ENCODE measurements at places on chromosomes 6 and 20.

DNA sequence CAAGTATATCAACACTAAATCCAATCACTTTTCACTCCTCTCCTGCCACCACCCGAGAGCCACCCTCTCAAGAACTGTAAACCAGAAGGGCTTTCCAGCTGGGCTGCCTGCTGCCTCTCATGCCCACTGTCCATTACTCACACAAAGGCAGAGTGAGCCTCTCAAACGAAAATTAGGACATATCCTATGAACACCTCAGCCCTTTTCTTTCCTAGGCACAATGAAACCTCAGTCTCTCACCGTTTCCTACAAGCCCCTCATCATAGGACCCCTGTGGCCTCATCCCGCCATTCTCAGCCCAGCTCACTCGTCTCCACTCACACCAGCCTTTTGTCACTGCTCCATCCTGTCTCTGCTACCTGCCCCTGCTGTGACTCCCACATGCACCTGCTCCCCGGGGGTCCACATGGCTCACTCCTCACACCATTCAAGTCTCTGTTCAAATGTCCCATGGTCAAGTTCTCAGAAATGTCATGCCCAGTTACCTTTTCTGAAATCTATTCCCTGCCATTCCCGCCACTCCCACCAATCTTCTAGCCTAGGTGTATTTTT is 7.4 kb downstream of the HLA-F start:
- no peak for DNase-seq

DNA sequence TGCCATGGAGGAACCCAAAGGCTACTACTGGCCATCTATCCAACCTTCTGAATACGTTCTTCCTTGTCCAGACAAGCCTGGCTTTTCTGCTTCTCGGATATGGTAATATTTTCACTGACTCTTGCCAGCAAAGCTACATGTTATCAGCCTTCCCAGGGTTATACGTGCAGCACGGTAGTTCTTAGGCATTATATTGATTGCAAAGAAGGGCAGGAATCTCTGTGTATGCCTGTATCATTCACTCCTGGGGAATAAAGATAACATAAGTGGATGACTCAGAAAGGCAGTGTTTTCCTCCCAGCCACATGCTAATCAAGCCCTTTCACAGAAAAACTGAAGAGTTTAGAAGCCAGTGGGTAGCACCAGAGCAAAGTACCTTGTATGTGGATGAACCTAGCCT is 98.7 kb downstream of the ADGRG6 start:
- no peak for DNase-seq

DNA sequence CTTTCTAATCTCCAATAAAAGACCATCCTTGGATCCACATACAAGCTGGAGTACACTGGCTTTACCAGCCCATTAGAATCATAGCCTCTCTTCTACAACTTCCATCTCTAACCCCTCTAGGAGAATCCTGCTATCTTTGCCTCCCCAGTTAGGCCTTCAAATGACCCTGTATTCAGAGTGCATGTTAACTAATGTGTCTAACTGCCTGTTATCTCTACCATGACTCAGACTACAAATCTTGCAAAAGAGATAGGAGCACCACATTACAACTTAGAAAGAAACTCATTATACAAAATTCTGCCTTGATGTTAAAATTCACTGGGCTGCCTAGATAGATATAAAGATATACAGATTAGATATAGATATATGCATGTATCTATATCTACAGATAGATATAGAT is 28.2 kb downstream of the GPR63 start:
- DNase-seq, result no peak

GRCh38 chr20:41046716-41047115 is 18.1 kb downstream of the TOP1 start:
- no peak for DNase-seq

DNA sequence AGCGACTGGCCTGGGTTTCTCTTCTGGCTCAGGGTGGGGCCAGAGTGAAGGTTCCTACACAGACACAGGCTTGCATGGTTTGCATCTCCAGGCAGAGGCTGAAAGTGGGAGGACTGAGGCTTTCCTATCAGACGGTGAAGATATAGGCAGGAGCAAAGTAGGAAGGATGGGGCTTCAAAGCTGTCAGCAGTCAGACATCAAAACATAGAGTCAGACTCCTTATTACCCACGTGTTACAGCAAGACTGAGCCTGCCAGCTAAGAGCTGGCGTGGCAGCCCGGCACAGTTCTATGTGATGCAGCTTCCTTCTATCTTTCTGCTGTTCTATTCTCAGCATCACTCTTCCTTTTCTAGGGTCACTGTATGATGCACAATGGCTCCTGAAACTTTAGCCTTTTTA is 445.1 kb downstream of the DOK5 start:
- DNase-seq, result no peak

DNA sequence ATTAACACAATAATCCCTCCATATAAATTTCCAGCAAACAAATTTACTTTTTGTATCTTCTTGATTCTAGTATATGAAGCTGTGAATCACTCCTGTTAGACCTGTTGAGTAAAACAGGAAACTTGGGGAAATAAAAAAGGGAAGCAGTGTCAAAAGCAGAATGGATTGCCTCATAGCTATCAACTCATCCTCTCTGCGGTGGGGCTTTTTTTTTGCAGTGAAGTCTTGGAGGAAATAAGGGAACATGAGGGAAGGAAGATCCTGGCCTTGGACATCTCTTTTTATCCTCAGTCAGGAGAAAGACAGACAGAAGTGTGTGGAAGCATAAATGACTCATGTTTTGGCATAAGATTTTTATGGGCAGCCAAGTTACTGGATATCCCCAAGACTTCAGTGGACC is 332.5 kb downstream of the TFAP2A start:
- peak; percentile 96 for DNase-seq

DNA sequence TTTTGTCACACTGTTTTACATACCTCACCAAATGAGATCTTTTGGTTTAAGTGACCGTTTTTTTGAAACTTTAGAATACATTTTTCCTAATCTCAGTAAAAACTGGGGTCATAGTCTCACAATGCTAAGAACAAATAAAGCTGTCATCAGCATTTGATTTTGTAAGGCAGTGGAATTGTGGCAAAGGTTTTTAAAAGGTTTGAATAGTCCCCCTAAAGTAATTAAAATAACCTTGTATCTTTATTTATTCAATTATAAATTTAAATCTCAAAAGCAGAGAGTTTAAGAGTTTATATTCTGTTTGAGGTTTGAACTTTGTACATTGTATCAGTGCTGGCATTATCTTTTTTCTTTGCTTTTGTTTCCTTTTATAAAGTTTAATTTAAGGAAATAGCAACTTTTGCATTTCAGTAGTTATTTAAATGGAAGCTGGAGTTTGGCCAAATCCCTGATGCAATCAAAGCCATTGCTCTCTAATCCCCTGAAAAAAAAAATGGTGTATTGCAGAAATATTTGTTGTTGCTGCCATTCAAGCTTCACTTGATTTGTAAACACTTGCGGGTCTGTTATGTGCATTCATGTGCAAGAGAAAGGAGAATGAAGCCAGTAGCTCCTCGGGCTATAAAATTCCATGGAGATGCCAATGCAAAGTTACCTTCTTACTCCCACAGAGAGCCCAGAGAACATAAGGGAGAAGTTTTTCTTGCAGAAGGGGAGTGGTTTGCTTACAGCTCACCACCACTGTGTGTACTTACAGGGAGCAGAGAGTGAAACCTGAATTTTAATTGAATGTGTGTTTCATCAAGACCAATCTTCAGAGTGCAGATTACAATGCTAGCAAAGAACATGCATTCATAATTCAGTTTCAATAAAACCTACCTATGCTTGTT is 391.8 kb downstream of the ARHGAP18 start:
- DNase-seq, result no peak

GRCh38 chr6:166691746-166692145 is 64.7 kb upstream of the RPS6KA2 start:
- DNase-seq, result no peak

DNA sequence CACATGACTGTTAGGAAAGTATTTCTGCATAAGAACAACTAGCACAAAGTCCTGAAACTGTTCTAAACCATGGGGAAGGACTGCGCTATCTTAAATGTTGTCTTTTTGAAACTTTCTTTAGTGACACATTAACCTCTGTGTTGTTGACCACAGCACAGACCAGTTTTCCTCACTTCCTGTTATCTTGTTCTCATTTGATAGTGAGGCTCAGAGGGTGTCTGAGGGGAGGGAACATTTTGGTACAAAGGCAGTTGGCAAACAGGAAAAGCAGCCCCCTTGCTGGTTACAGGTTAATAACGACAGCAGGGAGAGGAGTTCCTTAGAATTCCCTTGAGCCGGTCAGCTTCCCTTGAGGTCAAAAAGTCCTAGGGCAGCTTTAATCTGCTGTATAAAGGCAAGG is 143.5 kb upstream of the BMP2 start:
- DNase-seq, result no peak

DNA sequence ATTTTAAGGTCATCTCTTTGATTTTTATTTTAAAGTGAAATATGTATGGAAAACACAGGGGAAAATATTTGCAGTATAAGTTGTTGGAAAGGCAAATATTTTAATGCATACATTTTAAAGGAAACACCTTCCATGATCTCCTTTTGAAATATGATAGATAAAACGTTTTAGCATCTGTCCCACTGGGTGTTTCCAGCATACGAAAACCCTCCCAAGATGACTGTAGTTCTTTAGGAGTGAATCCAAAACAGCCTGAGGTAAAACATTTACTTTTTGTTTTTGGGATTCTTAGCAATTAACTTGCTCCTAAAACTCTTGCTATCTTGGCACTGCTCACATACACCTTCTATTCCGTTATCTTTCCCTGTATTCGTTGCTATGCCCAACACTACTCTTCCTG is 210.0 kb downstream of the EPHA7 start:
- no peak for DNase-seq

GRCh38 chr6:155158030-155158843 is 105.6 kb upstream of the CLDN20 start:
- peak; percentile 46 for DNase-seq

- DNase-seq, result no peak
Observed at GRCh38 chr6:35359744-35360348, 17.5 kb downstream of the PPARD start.

- peak; percentile 10 for DNase-seq
Observed at GRCh38 chr20:31869942-31870725, at the start of the genes DUSP15 and TTLL9. Gene DUSP15, minus strand, starts transcription at chr20:31870527. Its CDS starts 190 bp downstream, at chr20:31870337. Gene TTLL9, plus strand, starts transcription at chr20:31870634. Its CDS starts 493 bp downstream, at chr20:31871127.

GRCh38 chr6:87071683-87072082 is 23.2 kb downstream of the CGA start:
- DNase-seq, result no peak

DNA sequence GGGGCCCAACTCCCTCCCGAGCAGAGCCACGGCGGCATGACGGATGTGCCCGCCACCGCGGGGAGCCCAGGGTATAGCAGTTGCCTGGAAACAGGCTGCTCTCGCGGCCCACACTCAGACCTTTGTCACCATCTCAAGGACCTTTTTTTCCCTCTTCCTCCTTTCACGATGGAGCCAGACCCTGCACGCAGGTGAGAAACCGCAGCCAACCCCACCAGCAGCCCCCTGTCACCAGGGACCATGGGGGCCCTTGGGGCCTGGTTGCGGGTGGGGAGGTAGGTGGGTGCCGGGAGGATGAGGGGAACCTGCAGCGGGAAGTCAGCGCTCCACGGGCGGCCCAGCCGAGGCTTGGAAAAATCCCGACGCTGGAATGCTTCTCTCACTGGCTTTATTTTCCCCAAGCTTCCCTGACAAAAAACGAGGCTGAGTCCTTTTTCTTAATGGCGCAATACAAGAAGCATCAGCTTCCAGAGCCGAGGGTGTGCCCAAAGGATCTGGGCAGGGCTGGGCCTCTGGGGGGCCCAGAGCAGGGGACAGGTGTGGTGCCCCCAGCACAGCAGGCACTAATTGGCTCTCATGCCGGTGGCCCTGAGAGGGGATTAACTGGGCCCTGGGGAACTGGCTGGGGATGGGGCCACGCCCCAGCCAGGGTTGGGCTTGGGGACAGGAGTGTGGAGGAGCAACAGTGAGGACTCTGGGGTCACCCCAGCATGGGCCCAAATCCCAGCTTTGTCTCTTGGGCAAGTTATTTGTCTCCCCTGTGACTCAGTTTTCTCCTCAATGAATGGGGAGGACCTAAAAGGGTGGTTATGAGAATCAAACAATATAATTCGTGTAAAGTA is 23.9 kb downstream of the NOL4L start:
- no peak for DNase-seq

- no peak for DNase-seq
Observed at GRCh38 chr6:66526061-66526460, 819.0 kb upstream of the EYS start.

DNA sequence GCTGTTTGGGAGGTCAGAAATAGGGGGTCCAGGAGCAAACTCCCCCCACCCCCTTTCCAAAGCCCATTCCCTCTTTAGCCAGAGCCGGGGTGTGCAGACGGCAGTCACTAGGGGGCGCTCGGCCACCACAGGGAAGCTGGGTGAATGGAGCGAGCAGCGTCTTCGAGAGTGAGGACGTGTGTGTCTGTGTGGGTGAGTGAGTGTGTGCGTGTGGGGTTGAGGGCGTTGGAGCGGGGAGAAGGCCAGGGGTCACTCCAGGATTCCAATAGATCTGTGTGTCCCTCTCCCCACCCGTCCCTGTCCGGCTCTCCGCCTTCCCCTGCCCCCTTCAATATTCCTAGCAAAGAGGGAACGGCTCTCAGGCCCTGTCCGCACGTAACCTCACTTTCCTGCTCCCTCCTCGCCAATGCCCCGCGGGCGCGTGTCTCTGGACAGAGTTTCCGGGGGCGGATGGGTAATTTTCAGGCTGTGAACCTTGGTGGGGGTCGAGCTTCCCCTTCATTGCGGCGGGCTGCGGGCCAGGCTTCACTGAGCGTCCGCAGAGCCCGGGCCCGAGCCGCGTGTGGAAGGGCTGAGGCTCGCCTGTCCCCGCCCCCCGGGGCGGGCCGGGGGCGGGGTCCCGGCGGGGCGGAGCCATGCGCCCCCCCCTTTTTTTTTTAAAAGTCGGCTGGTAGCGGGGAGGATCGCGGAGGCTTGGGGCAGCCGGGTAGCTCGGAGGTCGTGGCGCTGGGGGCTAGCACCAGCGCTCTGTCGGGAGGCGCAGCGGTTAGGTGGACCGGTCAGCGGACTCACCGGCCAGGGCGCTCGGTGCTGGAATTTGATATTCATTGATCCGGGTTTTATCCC is at the start of gene VEGFA:
VEGFA (plus strand) TSS at position 686 of the 846 bp plus-strand sequence.
- DNase-seq, result peak; percentile 93

- DNase-seq, result no peak
Observed at GRCh38 chr6:166297606-166298005, 10.6 kb downstream of the PRR18 start.

DNA sequence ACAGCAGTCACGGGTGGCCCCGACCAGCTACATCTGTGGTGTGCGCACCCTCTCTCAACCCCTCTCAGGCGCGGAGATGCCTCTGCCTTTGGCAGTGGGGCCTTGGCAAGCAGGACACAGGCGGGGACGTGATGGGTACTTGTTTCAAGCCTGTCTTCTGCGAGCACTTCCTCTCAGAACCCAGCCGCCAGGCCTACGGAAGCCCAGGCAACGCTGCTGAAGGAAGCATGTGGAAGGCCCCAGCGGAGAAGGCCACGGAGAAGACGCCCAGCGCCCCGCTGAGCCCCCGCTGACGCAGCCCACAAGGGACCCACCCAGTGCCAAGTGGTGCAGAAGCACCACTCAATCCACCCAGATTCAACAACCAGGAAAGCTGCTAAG is 13.0 kb downstream of the SERPINB6 start:
- no peak for DNase-seq

DNA sequence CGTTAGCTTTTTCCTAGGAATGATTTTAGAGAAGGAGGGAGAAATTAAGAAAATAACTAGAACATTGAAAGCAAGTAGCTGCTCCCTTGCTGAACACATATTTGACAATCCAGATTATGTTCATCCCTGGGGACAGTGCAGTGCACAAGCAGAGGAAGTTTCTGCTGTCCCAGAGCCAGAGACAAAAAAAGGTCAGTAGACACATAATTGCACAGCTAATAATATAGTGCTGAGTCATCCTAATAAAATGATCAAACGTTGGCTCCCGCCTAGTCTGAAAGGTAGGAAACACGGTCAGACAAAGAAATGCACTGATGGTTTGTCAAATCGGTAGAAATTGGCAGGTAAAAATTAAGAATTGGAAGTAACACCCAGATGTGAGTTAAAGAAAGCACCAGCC is 21.7 kb upstream of the SSTR4 start:
- DNase-seq, result no peak
